ENCODE measurements at places on chromosomes 2 and 18.

- no peak for DNase-seq
Observed at GRCh38 chr2:225501022-225501421, 101.5 kb downstream of the NYAP2 start.

GRCh38 chr2:183459466-183459865, 335.2 kb downstream of the NUP35 start:
- DNase-seq = no peak

- DNase-seq = no peak
Observed at GRCh38 chr2:100857915-100858314, 38.0 kb downstream of the NPAS2 start.

DNA sequence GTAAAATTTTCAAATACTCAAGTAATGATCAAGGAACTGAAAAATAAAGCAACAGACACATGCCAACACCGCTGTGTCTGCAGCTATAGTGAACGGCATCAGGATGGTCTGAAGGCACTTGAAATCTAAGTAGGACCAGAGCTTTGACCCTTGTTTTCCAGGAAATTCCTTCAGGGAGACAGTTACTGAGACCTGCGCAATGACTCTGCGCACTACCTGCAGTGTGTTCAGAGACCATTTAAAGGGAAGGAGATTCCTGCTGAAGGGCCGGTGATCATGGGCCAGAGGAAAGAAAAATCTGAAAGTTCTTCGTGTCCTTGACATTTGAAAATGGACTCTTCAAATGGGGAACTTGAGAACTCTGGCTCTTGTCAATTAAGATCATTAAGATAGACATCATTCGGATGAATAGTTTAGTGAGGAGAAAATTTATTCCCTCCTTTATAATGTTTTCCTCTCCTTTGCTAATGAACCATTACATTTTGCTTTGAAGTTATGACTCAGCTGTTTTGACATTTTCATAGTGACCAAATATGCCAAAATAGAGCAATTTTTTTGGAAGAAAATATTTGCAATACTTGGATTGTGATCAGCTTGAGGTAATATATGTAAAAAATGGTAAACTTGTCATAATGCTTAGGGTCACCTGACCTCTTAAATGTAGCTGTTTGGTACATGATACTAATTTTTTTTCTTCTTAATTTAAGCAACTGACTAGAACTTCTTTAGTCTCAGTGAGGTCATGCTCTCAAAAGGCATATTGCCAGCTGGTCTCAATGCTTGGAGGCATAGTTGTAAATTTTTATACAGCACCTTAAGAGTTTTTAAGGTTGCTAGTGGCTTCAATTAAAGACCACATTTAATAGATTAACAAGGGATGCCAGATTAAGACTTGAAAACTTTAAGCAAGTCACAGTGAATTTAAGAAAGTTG, 329.3 kb downstream of the ARHGAP15 start:
- DNase-seq = no peak

DNA sequence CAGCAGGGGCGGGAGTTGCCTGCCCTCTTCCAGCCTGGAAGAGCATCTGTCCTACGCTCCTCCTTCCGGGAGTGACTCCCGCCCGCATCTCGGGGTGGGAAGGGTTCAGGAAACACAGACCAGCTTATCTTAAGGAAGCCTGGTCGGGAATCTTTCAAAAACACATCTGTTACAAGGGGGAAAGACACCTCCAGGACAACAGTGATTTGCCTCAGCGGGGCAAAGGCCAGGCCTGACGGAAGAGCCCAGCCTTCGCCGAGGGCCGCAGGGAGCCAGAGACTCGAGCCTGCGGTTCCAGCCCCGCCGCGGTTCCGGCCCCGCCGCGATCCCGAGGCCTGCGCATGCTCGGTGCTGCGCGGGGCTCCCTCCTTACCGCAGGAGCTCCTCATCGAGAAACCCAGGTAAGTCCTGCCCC, 38.1 kb upstream of the TGIF1 start:
- peak; percentile 21 for DNase-seq

- DNase-seq = no peak
Observed at GRCh38 chr2:200454927-200455801, 54.7 kb downstream of the KCTD18 start.

DNA sequence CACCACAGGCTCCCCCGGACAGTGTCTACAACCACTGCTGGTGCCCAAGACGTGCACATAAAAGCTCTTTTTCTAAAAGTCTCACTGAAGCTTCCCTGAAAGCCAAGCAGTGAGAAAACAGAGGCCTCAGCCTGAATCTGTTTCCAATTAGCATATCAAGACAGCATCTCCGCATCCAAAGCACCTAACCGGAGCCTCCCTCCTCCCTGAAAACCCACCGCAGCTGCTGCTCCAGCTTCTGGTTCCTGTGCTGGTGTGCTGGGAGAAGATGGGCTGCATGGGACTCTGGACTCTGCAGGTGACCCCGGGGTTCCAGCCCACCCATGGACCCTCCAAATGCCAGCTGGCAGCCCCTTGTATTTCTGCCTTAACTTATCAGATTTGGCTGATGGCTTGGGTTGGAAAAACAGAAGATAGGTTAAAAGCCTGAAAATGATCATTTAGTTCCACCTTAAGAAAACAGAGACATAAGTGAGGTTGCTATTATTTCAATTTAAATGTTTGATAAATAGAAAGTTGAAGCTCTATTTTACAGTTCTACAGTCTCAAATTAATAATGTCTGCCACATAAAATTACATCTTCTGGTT, 103.3 kb downstream of the TMEM18 start:
- DNase-seq = no peak

DNA sequence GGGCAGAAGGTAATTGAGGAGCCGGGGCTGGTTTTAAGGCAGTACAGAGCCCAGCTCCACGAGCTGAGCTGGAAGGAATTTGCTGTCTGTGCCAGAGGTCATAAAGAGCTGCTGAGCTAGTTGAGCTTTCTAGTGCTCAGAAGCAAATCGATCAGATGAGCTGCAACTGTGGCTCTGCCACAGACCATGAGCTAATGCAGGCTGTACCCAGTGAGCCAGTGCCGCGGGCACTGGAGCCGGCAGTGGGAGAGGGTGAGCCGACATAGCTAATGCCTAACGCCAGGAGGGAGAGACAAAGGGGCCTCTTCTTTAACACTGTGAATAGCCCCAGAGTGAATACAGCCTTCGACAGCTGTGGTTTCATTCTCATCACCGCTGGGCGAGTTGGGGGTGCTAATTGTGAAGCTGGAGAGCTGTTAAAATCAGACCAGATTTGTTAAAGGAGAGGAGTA, 410.1 kb upstream of the TCF4 start:
- no peak for DNase-seq

DNA sequence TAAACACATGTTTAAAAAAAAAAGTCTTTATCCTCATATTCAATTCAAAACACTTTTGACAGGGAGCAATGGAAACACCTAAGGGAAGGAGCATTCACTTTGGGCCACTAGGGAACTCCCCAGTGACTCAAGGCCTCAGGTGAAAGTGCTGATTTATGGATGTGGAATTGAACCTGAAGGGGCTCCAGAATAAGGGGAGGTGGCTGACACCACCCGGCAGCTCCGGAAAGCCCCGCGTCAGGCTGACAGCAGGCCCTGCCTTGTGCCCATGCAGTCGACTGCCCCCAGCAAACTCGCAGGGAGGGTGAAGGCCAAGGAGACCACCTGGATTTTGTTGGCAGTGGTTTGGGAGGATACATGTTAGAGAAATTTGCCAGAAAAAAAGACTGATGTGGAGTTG, 275.3 kb upstream of the NCKAP5 start:
- DNase-seq = no peak

GRCh38 chr2:99356853-99357252, 19.7 kb downstream of the EIF5B start:
- no peak for DNase-seq

DNA sequence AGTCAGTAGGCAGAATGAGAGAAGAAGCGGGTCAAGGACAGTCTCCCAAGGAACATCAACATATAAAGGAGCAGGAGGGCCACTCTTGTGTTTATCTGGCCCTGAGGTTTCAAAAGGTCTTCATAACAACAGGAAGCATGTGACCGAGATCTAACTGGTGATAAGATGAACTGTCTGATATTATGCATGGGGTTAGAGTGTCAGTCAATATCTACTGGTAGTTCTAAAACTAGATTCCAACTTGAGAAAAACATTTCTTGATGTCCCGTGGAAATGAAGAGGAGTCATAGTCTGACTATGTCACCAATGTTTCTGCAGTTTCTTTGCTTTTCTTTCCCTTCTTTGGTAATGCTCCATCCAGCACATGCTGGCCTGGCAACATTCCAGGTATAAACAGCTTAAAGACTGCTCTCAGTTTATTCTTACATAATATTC, 77.5 kb upstream of the ITPRID2 start:
- no peak for DNase-seq

GRCh38 chr2:239688840-239689239, 288.0 kb upstream of the HDAC4 start:
- DNase-seq = no peak

GRCh38 chr18:68893354-68893753, 95.5 kb downstream of the CCDC102B start:
- no peak for DNase-seq

DNA sequence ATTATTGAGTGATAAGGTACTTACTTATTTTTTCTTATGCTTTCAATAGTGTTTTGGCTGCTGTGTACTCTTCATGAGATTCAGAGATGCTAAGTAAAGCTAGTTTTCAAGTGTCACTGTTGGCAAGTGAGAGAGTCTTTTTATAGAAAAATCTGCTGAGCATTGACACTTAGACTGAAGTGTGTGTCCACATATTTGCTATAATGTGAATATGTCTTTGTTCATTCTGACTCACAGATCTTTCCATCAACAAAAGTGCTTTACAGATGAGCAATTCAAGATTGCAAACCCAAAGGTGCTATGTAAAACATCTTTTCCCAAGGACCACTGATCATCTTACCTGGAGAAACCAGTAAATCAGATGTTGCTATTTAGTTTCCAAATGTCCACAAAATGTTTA, 410.6 kb upstream of the FIGN start:
- no peak for DNase-seq

GRCh38 chr2:11649093-11649492, 20.9 kb downstream of the NTSR2 start:
- DNase-seq = no peak

DNA sequence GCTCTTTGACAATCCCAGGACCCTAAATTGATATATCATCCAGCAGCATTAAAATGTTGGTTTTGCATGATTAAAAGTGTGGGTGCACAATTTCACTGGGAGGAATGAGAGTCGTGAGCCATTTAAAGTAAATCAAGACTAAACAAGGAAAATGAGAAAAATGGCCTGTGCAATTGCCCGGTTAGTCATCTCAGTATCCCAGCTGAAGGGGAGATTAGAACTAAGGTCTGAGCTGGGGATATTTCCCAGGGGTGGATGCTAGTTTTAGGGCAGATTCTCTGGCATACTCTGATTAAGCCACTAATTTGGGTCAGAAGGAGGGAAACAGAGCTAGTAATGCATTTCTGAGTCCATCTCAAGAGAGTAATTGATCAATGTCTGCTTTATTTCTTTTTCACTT, 177.2 kb downstream of the EN1 start:
- no peak for DNase-seq

DNA sequence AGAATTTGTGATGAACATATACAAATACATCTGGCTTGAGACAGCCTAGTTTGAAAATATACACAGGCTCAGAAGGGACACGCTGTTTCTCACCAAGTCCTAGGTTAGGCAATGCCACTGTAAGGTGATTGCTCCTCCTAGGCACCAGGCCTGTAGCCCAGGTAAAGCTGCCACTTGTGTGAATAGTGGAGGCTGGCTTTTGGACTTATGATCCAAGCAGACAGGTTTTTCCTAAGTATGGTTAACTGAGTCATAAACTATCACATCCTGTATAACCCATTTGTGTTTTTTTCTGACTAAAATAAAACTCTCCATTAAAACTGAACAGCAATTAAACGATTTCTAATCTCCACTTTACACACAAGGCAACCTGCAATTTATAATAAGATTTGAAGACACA, 81.0 kb downstream of the SEMA4F start:
- no peak for DNase-seq

DNA sequence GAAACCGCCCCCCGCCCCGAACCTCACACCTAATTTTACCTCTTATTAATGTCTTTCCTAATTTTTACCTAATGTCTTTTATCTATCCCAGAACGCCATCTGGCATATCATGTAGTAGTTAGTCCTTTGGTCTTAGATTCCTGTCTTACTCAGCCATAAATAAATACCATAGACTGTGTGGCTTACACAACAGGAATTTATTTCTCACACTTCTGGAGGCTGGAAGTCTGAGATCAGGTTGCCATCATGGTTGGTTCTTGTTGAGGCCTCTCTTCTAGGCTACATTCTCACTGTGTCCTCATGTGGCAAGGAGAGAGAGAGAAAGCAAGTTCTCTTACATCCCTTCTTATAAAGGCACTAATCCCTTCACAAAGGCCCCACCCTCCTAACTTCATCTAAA, 46.8 kb downstream of the RHBDD1 start:
- DNase-seq = no peak

All from psoas muscle (tissue), 8 donors.